ENCODE measurements at places on chromosomes 7 and 10.

GRCh38 chr7:876972-877311, 588 bp downstream of the GET4 start:
- DNase-seq = no peak

DNA sequence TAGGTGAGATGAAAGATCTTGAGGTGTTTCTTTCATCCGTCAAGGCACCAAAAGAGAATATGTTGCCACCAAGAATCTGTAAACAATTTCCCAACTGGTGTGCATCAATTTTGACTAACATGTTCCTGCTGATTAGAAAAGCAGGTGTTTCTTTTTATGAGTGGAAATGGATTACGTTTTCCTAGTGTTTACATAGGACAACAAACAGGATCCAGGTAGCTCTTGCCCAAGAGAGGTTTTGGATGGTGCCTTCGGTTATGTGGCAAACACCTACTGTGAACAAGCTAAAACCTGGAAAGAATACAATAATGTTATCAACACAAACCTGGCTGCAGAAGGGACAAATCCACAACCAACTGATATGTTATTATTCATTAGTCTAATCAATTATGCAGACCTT, 53.6 kb upstream of the WNT16 start:
- DNase-seq = no peak

DNA sequence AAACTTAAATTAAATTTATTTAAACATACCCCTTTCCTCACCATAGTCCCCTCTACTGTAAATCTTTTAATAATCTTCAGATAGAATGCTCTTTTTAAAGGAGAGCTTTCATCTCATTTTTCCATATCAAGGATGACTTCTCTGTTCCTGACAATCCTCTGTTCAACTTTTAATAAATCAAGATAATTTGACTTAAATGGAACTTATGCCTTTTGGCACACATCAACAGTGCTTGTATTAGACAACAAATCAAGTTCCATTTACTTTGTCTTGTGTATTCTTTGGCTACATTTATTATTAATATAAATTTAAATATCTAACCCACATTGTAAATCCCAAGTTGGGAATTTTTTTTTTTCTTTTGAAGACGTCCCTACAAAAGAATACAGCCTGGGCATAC, 42.7 kb upstream of the HYAL4 start:
- no peak for DNase-seq

GRCh38 chr10:75999001-75999400, 567.6 kb downstream of the LRMDA start:
- DNase-seq = no peak

DNA sequence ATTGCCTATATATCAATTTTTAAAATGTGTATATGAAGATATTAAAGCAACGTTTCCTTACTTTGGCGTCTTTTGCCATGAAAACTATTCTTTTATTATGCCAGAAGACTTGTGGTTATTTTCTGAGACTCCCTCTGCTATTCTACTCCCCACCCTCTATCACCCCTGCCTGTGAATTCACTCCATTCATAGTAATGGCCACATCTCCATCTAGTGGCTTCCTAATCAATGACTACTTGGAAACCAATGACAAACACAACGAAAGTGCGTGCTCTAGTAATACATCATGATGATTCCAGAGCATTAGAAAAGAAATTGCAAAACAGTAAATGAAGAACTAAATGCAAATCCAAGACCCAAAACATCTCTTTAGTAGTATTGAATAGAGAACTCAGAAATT, 186.7 kb upstream of the HGF start:
- no peak for DNase-seq

DNA sequence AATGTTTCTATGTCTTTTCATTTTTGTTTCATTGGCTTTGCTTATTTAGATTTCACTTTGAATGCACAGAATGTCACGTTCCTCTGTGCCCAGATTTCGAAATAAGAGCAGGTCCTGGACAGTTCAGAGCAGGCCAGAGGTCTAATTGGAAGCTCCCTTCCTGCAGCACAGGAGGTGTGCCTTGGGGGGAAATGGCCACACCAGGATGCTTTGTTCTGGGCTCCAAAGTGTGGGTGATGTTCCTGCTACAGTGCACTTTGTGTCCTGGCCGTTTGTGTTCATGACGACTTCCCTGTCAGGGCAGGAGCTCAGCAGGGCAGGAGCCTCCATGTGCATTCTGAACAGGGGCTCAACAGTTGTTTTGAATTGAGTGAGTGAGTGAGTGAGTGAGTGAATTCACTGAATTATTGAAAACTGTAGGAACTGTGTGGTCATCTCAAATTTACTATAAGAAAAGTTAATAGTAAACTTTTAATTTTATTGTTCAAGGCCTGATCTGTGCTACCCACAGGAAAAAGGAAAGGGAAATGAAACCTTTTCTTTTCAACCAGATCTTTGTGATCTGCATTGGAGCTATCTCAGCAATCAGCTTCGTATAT, 109.5 kb upstream of the GJD4 start:
- DNase-seq = no peak

DNA sequence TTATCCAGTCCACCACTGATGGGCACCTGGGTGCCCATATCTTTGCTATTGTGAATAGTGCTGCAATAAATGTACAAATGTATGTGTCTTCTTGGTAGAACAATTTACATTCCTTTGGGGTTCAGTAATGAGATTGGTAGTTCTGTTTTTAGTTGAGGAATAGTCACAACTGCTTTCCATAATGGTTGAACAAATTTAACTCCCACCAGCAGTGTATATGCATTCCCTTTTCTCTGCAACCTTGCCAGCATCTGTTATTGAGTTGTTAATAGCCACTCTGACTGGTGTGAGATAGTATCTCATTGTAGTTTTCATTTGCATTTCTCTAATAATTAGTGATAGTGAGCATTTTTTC, 27.8 kb downstream of the COA1 start:
- DNase-seq = no peak

DNA sequence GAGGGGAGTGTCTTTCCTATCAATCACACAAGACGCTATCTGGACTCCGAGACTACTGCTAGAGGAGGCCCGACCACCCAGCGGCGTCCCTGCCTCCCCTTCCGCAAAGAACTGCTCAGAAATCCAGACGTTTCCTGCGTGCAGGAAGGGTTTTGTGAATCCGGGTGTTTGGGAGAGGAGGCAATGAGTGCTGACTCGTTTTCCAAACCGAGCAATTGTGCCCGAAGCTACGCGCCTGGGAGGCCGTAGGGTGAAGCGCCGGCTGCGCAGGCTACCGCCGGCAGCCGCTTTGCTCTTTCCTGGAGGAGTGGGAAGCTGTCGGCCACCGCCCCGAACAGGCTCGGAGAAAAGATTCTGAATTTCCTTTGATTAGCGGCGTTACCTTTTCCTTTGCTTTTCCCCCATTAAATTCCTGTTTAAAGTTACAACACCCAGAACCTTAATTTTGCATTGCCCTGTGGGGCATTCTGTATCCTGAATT, 5.3 kb downstream of the VAX1 start:
- no peak for DNase-seq

DNA sequence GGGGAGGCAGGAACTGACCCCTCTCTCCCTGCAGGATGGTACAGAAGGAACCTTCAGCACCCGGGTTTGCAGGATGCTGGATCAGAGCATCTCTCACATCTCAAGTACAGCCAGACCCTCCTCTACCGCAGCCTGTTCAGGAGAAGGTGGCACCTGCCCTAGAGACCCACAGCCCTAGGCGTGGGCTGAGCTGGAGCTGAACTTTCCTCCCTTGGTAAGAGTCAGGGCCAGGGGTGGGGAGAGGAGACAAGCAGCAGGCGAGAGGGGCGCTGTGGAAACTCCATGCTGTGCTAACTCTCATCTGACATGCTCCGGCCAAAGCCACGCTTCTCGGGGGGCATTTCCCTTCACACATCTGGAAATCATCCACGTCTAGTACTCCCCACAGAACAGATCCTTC, 154.4 kb downstream of the DIP2C start:
- no peak for DNase-seq

GRCh38 chr10:65847436-65848230, 1078.2 kb upstream of the LRRTM3 start:
- no peak for DNase-seq

DNA sequence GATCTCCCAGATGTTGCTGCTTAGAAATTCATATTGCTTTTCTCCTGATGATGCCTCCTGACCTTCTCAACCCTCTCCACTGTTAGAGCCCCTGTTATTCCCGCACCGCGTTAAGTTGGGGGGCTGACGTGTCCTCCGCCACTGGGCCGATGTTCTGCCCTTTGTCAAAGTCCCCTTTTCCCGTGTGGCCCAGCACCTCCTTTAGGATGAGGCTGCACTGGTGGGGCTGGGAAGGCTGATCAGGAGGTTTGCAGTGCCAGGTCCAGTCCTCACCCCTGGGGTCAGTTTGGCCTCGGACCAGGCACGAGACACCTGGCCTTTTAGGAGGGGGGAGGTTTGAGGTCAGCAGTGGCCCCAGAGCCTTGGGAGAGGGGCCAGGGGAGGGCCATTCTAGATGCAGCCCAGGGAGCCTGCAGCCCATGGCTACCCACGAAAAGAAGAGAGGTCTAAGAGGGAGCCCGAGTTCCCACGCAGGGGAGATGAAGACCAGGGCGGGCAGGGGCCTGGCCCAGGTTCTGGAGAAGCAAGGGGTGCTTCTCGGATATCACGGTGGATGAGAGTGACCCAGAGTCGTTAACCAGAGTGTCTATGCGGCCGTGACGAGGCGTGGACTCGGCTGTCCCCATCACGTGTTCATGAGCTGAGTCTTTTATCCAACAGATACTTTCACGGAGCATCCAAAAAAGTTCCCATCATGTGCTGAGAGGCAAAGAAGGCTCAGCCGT, 150.4 kb downstream of the DNAJB6 start:
- DNase-seq = peak; percentile 40

DNA sequence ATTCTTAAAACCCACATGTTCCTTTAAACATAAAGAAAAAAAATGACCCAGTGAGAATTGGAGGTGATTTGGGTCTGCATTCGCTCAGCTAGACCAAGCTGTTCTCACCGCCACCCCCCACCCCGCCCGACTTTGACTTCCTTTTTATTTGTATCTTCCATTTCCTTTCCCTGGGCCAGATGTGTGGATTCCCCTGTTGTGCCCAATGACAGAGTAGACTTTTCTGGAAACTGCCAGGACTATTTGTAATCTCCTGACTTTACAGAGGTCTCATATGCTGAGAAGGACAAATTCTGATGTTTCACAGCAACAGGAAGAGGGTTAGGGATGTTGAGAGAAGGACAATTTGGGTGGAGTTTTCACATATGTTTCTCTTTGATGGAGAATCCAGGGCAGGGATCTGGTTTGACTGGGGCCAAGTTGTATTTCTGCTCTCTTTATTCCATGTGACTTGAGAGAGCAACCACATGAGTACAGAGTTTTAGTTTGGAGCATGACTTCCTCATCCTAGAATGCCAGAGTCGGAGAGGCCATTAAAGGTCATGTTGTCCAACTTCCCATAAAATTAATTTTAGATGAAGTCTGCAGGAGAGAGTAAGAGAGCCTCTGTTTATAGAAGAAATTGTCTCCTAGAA, 1023.2 kb downstream of the LRMDA start:
- DNase-seq = no peak

GRCh38 chr10:101829561-101830315, 11.5 kb upstream of the OGA start:
- no peak for DNase-seq

- no peak for DNase-seq
Measured at GRCh38 chr7:97016381-97017191, 8.0 kb downstream of the DLX5 start.

DNA sequence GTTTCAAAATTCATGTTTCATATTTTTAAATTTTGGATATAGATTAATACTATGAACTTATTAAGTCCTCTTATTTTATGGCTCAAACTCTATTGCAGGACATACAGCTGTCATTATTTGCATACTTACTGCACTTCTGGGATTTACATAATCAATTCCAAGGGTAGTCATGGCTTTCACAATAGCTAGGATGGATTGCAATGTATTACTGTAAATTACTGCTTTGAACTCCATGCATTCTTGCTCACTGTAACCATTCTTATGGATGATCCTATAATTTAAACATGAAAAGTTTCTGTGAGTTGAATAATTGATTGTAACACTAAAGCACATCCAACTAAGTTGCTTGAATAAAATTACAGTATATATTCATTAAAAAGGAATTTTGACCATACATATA, 23.5 kb downstream of the GNAT3 start:
- no peak for DNase-seq

GRCh38 chr10:93390306-93391090, 91.6 kb downstream of the MYOF start:
- DNase-seq = no peak

GRCh38 chr10:48536156-48536500, 68.7 kb downstream of the ARHGAP22 start:
- no peak for DNase-seq

GRCh38 chr7:107922886-107923285, 31.9 kb downstream of the DLD start:
- DNase-seq = no peak

- DNase-seq = peak; percentile 69
Measured at GRCh38 chr7:143385891-143386781, 5.0 kb downstream of the ZYX start.

DNA sequence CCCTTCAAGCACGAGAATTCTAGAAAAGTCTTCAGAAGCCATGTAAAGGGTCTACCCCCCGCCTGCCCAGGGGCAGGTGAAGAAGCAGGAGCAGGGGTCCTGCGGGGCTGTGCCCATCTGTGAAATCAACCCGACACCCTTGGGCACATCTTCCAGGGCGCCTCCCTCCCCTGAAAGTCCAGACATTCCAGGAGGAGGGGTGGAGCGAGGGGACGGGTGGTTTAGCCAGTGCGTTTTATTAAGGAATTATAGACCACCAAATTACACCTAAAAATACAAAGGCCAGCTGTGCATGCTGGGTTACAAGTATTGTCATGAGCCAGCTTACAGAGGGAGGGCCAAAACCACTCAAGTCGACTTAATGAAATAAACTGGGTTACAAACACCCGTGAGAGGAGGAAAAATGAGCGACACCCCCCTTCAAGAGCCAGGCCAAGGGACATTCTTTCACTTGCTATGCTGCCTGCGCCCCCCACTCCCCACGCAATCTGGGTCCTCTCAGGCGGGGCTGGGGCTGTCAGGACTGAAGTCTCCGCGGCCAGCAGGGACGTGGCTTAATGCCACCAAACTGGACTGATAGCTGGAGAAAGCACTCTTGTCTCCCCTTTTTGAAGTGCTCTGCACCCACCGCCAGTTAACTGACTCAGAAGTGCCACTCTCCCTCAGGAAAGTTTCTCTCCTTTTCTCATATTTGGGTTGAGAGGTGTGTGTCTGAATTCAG, 360.3 kb downstream of the FRMD4A start:
- no peak for DNase-seq

- DNase-seq = no peak
Measured at GRCh38 chr7:100583132-100584053, 2.5 kb downstream of the LRCH4 start.
